ENCODE measurements at places on chromosomes 5 and 9. TPM values are rescaled to one million over a fixed set of nuclear protein-coding genes. Genes with fewer than 3 reads are reported as not detected.

GRCh38 chr5:110335361-110336066 lies 391.0 kb downstream of the TMEM232 start:
- no peak for DNase-seq

GRCh38 chr5:75951716-75952115 lies 131.5 kb upstream of the SV2C start:
- no peak for DNase-seq

- no peak for DNase-seq
Measured at GRCh38 chr9:111854799-111855198, 41.8 kb upstream of the UGCG start.

DNA sequence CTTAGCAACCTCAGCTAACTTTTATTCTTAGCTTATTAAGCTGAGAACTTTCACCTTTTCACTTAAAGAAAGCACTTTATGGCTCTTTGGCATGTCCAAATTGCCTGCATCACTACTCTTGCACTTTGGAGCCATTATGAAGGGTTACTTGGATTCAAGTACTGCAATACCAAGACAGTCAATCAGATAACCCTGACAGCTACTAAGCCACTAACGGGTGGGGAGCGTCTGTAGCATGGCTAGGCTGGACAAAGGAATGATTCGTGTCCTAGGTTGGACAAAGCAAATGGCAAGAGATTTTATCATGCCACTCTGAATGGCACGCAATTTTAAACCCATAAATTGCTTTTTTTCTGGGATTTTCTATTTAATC lies 39.6 kb downstream of the TRPM6 start:
- DNase-seq = no peak

- no peak for DNase-seq
Measured at GRCh38 chr9:20002011-20002410, 213.2 kb upstream of the SLC24A2 start.

GRCh38 chr5:39014561-39014960 lies 59.6 kb downstream of the RICTOR start:
- DNase-seq = no peak

DNA sequence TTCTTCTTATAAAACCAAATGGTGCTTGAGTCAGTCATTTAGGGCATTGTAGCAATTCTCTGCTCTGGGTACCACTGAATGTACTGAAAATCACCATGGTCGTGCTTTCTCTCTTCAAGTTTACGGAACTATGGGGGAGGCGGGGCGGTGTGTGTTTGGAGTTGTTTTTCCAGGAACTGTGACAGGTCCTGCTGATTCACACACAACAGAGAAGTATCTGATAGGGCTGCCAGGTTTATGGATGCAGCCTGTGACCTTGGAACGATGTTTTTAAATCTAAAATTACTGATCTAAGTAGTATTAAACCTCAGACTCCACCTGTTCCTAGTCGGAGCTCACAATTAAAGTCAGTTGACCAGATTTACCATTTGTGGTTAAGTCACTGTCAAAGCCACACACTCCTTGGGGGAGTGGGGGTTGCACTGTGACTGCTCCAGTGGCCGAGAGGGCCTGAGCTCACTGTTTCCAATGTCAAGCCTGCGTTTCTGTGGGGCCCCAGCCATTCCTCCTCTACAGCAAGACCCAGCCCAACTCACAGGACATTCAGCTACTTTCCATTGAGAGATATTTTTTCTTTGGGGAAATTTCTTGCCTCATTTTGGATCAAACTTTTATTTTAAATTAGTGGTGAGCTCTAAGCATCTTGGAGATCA lies 44.4 kb downstream of the GADD45G start:
- DNase-seq = no peak

DNA sequence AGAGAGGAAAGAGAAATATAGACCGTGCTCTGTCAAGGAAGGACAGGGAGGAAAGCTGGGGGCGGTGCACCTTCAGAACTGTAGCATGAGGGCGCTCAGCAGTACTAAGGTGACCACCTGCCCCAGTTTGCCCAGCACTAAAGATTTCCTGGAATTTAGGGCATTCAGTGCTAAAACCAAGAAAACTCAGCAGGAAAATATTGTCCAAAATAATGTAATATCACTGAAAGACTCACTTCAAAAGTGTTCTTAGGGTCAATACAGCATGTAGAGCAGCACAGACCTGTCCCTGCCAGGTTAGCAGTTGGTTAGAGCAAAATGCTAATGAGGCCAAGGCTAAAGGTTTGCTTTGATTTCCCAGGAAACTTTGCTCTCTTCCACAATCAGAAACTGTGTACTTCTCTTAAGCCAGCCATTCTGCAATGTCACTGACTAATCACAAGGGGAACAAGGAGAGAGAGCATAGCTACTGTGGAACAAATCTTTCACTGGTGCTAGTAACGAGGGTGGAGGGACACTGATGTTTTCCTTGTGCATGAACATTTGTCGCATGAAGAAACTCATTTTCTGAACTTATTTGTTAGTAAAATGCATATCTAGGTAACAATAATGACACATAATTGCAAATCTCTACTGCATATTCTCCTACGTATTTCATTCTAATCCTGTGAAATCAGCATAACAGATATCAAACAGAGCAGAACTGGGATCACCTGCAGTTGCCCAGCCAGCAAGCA lies 53.0 kb upstream of the GRAMD2B start:
- no peak for DNase-seq

DNA sequence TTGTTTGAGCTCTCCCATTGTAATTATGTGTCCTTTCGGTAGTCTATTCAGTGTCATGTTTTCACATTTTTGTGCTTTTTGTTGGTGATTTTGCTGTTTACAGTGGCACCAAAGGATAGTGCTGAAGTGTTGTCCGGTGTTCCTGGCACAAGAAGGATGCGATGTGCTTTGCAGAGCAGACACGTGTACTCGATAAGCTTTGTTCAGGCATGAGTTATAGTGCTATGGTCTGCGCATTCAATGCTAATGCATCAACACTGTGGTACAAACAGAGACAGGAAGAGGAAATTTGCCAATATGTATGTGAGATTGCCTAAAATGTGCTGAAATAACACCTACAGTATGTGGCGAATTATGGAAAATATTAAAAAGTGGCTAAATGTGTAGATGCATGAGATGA lies 913.4 kb upstream of the ACO1 start:
- DNase-seq = no peak

- DNase-seq = no peak
Measured at GRCh38 chr9:6920041-6920440, 162.3 kb downstream of the KDM4C start.

- DNase-seq = no peak
Measured at GRCh38 chr9:126999315-127000068, 84.9 kb downstream of the RALGPS1 start.

- no peak for DNase-seq
Measured at GRCh38 chr5:156438076-156438475, 111.1 kb downstream of the SGCD start.

- DNase-seq = no peak
Measured at GRCh38 chr5:99248066-99248465, 319.3 kb upstream of the CHD1 start.

PCDHGB4 gene
- 4.1 TPM for total RNA-seq

RAB3C gene
- 4.6 TPM for total RNA-seq

NACC2 gene
- total RNA-seq = 181 TPM

PCDH12 gene
- 1.2 TPM for total RNA-seq

DRD1 gene
- not detected for total RNA-seq
